ENCODE measurements at places on chromosomes 2 and 18.

DNA sequence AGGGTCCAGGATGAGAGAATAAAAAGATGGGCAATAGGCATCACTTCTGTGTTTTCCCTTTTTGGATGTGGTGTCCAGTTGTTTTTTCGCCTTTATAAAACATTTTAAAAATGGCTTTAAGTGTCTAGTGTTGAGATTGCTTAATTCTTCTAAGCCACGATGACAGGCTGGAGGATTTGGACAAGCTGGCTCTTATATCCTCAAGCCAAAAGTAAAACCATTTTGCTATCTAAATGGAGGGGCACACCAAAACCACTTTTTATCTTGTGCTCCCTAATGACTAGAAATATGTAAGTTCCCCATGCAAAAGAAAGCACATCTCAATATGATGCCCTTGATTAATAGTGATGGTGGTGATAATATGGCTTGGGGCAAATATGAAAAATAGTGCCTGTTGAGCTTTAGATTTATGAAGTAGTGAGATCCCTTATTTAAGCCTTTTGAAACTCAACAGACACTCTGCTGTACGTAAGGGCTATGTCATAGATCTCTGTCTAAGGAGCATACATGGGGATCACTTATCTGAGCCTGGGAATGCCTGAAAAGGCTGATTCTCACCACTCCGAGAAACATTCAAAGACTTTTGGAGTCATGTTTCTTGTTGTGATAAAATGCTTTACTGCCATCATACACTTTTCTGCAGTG, 185.5 kb downstream of the KCNS3 start:
- no peak for DNase-seq

GRCh38 chr2:221981912-221982470, 316.8 kb downstream of the PAX3 start:
- DNase-seq, result no peak

DNA sequence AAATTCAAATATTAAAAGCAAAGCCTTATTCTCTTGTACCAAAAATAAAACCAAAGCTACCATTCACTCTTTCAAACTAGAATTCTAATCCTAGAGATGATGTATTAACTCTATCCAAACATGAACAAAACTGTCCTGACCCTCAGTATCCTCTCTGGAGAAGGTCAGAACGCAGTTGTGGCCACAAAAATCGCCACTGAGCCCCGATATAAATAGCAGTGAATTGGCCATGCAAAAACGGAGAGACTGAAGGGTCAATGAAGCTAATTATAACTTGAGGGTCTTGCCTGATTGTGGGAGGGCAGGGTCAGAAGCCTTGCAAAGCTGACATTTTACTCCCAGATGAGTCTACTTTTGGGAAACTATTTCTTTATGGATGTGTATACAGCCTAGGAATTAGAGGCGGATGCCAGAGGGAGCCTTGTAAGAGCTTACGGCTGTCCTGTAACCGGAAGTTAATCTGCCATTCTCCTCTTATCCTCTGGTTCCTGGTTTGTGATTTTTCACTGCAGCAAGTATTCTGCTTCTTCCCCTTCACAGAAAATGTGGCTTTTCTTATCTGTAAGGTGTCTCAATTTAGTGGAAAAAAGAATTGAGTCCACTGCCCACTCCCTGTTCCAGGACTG, 28.1 kb downstream of the CAVIN2 start:
- DNase-seq, result no peak

DNA sequence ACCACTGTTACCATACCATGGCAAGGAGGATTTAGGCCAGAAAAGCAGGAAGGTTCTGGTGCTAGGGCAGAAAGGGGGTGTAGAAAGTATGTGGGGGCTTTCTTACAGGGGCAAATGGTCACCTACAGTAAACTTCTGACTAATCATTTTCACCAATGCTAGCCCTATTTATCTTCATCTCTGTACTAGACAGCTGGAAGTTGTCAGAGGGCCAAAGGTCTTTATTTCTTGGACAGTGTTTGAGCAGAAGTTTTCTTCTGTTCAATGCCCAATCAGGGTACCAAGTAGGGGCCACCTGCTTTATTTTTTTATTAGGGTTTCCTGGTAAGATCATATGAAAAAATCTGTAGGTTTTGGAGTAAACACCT, 37.6 kb downstream of the MAP4K4 start:
- no peak for DNase-seq

- DNase-seq, result no peak
Measured at GRCh38 chr2:114011713-114012112, 121.8 kb downstream of the ACTR3 start.

DNA sequence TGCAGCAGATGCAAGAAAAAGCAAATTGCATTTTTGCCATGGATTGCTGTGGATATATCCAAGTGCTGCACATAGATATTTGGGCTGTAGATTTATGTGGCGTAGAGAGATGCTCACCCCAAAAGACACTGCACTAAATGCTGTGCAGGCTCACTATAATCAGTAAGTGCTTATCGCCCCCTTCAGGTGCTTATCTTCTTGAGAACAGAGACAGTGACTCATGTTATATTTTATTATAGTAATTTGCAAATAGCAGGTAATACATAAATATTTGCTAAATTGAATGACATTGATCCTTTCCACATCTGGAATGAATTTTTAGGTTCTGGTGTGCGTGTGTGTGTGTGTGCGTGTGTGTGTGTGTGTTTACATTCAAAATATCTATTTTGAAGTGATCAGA, 36.8 kb upstream of the PLEKHM3 start:
- DNase-seq, result no peak

DNA sequence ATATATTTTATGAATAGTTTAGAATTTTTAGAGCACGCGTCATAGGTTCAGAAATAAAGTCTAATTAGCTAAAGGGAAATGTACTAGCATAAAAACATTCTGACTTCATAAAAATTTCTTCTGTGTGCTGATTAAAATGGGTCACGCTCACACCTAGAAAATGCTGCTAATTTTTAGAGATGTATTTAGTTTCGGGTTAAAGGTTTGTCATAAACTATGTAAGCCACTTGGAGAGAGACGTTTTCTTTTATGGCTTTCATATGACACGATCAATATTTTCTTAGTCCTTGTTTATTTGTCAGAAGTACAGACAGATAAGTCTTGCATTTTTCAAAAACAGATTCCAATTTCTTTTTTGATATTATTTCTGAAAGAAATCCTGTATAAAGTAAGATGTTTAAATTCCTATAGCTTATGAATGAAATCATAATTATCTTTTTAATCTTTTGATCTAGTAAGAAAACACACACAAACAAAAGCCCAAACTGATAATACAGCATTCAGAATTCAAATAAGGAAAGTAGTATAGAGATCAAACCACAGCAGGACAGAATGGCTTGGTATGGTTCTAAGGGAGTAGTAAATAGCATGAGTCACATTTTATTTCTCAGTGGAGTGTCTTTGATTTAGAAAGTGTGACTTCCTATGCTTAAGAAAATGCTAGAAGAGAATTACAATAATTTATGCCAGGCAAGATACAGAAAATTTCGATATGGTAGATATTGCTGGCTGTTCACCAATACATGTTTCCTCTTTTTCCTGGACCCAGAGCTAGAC, 236.6 kb downstream of the GPD2 start:
- no peak for DNase-seq

- no peak for DNase-seq
Measured at GRCh38 chr2:54669677-54670484, 53.6 kb upstream of the EML6 start.

GRCh38 chr2:39642051-39642718, 23.5 kb upstream of the TMEM178A start:
- DNase-seq, result no peak

DNA sequence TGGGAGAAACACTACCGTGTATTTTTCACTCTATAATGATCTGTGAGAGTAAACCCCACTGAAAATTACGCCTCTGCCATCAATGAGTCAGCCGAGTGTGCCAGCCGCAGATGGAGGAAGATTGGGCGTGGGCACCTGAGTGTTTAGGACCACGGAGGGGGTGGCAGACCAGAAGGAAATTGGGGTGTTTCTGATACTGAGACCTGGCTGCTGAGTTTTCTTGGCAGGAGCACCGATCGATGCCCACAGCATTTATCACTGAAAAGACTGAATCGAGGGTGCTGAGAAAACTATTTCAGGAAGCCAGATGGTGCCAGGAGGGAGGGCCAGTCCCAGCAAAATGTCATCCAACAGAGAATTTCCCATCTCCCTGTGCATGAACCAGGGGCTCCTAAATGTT, 91.9 kb upstream of the TPO start:
- DNase-seq, result no peak

DNA sequence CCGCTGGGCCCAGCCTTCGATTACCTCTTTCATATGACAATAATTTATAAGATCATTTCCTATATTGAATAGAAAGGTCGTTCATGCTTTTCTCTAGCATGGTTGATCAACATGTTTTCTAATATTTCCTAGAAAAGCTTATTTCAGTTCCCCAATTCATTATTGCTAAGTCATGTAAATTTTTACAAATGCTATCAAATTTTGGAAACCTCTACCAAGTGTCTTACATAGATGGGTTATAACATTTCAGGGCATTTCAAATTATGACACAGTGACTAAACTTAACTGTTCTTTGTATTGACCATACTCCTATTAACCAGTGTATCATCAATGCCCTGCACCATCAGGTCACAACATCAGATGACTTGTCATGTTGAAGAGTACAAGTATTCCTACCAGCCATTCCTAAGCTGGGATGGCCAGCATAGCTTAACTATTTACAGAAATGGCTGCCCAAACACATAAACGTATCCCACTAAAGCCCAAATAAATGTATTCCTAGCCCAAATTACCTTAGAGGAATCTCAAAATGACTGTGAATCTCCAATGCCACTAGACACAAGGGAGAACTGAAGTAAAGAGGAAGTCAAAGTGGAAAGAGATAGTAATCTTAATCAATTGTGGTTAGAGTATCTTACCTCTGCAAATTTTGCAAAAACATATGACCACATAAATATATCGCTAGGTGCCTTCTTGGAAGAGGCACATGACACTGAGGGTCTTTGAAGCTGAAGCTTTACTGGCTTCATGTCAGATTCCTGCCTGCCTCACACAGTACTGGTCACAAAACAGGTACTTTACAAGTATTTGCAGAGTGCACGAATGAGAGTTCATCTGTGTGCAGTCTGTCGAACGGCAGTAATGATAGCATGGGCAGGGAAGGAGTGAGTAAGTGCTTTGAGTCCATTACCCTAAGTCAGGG, 87.3 kb upstream of the TLK1 start:
- no peak for DNase-seq

GRCh38 chr2:227513113-227513512, 41.2 kb downstream of the AGFG1 start:
- DNase-seq, result no peak

DNA sequence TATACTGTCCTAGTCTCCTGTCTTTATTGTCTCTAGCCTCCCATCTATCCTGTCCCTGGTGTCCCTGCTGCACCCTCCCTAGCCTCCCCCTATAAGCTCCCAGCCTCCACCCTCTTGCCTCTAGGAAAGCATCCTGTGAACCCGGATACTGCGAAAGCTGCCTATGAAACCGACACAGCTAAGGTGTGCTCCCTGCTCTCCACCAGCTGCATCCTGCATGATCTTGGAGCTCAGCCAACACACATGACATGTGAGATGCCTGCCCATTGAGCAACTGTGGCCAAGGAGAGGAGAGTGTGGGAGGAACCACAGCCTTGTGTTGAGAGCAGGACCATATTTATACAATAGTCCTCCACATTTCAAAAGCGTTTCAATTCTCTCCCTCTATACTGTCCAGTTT, 187.1 kb downstream of the ZBTB7C start:
- DNase-seq, result no peak
